ENCODE measurements at places on chromosomes 1 and 21. TPM values are rescaled to one million over a fixed set of nuclear protein-coding genes. Genes with fewer than 3 reads are reported as not detected.

Gene DNAJC28
- total RNA-seq: 0.54 TPM

Gene TP73
- under 0.01 TPM for total RNA-seq

Gene TRIM63
- total RNA-seq: not detected

Gene IVL
- not detected for total RNA-seq

Gene LCE1B
- total RNA-seq: not detected

Gene ABCA4
- not detected for total RNA-seq

Gene FAM72D
- total RNA-seq: 0.27 TPM

Gene TSNAX
- total RNA-seq: 8.1 TPM

Gene SPRR2A
- not detected for total RNA-seq

Gene CNTN2
- under 0.01 TPM for total RNA-seq

Gene ARF1
- 272 TPM for total RNA-seq

Gene DMRTA2
- not detected for total RNA-seq

Gene ORC1
- 8.1 TPM for total RNA-seq

Gene LINGO4
- under 0.01 TPM for total RNA-seq

Gene IGSF3
- total RNA-seq: 0.27 TPM

Gene NFASC
- under 0.01 TPM for total RNA-seq

Gene RHD
- under 0.01 TPM for total RNA-seq

Gene TNFRSF4
- total RNA-seq: 4.3 TPM

Gene C1orf21
- total RNA-seq: 7.0 TPM

Gene ATP1A1
- 92.1 TPM for total RNA-seq

Gene CORT
- total RNA-seq: 0.27 TPM

Gene FAM110D
- 0.81 TPM for total RNA-seq

Data from hematopoietic multipotent progenitor cell (in vitro differentiated cells).